ENCODE measurements at places on chromosomes 16 and 17.

GRCh38 chr17:901964-902363, 77.6 kb downstream of the NXN start:
- no peak for DNase-seq

- DNase-seq = peak; percentile 10
Observed at GRCh38 chr16:50644729-50645128, 36.4 kb downstream of the SNX20 start.

GRCh38 chr17:19644493-19645210, 3.9 kb upstream of the ALDH3A2 start:
- no peak for DNase-seq

DNA sequence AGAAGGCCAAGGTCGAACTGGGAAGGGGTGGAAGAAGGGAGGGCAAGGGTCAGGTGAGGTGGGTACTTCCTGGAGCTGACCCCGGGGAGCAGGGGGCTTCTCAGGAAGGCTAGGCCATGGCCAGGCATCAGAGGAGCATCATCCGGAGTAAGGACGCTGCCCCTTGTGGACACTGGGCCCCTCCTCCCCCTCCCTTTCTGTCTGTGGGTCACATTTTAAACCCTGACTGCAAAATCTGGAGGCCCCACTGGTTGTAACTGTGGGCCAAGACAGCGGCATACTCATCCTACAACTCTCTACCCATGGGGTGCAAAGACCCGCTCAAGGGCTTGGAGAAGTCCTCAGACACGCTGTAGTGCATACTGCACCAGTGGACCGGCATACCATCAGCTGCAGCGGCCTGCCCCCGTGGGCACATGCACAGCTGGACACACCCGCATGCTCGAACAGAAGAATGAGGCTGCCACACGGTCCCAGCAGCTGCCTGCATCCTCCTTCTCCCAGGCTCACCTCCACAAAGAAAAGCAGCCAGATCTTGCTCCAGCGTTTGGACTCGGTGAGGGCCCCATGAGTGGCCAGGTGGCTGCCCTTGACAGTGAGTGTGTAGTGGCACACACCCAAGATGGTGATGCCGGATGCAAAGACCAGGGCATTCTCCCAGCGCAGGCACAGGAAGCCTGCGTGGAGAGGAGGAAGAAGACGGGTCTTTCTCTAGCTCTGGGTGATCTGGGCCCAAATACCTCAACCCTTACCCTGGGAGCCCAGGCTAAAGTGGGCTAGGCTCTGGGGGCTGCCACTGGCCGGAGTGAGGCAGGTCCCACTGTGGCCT, 1.2 kb downstream of the FADS6 start:
- DNase-seq = no peak

DNA sequence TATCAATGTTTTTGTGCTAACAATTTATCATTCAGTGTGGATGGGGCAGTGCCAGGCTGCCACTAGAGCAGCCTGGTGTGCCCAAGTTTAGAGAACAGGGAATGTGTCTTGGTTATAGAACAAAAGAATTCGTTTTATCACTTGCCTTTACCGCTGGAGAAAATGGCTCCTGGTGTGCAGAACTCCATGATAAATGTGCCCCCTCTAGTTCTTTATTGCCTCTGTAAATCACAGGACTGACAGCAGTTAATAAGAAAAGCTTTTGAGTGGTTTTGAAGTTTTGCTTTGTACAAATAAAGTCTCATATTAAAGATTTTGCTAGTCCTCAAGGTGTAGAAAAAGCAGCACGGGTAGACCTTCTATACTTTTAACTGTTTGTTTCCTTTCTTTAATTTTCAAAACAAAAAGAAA, 28.2 kb upstream of the PSMD7 start:
- no peak for DNase-seq

GRCh38 chr17:20284022-20284421, 183.3 kb downstream of the LGALS9B start:
- DNase-seq = no peak

GRCh38 chr17:14033166-14033565, 36.1 kb upstream of the COX10 start:
- no peak for DNase-seq

DNA sequence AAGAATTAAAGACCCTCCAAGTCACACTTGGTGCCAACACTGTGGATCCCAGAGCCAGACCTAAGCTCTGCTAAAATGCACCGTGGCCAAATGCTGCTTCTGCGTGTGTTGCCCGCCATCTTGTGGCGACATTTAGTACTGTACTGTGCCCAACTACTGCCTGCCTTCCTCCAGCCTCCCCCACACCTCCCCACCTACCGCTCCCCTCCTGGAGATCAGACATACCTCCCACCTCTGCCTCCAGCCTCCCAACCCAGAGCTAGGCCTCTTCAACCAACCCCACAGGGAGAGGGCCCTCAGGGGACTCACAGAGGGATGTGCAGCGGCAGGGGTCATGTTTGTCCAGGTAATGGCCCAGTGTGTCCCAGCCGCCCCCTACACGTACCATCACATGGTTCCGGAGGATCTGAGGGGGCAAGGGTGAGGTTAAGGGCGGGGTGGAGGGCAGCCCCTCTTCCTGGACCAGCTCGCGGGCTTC, 5.5 kb downstream of the GAS2L2 start:
- peak; percentile 80 for DNase-seq

- no peak for DNase-seq
Observed at GRCh38 chr17:80743181-80743771, 198.6 kb downstream of the RPTOR start.

DNA sequence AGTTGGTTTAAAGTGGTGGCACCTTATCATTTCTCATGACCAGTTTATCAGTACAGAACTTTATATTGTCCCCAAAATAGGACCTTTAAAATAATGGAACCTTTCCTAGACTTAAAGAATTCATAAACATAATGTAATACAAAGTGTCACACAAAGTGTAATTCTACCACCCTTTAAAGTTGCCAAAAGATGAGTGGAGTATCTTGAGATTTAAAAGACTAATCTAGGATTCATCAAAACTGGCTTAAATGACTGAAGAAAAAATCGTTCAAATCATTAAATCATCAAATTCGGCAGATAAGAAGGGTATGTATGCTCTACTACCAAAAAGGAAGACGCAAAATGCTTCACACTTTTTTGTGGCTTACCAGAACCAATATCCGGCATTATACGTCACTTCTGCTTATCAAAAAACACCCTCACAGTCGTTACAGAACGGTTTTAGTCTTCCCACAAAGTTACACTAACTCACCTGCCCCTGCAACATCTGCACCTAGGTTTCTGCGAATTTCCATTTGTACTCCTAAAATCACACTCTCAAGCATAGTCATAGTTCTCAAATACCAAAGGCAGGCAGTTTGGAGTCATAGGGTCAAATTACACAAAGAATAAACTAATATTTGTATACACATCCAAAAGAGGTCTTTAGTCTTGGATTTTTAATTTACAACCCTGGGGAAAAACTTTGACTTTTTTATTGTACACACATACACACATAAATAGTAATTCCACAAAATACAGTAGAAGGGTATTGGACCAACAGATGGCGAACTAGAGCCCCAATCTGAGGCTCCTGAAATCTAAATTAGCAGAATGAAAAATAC, 1.4 kb upstream of the KANSL1 start:
- peak; percentile 91 for DNase-seq

- peak; percentile 45 for DNase-seq
Observed at GRCh38 chr17:60372790-60373483, 19.0 kb downstream of the USP32 start.
